Osteoblast (primary cell): ENCODE measurements at places on chromosomes 12 and 14.

- no peak for DNase-seq
These were observed 137.7 kb upstream of the NEDD1 start for GRCh38 chr12:96769400-96769799.

DNA sequence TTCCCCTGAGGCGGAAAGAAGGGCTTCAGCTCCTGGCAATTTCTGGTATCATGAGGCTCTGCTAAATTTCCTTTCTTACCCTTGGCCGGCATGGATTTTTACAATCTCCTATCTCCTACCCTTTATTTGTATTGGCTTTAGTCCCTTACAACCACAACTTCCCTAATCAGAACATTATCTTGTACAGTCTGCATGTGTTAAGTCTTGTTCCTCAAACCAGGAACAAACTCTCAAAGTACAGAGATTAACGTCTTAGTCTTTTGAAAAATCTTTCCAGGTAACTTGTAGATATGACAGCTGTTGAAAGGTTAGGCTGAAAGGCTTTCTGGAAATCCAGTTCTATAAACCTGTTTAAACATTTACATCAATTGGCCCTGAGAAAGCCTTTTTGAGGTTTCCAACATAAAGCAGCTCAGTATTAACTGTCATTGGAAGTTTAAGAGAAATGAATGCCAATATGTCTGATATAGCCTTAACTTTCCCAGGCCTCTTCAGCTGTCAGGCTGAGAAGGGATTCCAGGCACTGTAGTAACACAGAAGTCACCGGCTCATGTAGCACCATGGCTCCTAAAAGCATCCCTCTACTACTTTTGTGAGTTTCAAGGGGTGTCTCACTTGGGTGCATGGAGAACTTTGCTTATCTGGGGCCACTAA lies 360.5 kb downstream of the FUT8 start:
- peak; percentile 6 for DNase-seq

GRCh38 chr12:59076622-59077021 lies 156.3 kb upstream of the LRIG3 start:
- DNase-seq = no peak

DNA sequence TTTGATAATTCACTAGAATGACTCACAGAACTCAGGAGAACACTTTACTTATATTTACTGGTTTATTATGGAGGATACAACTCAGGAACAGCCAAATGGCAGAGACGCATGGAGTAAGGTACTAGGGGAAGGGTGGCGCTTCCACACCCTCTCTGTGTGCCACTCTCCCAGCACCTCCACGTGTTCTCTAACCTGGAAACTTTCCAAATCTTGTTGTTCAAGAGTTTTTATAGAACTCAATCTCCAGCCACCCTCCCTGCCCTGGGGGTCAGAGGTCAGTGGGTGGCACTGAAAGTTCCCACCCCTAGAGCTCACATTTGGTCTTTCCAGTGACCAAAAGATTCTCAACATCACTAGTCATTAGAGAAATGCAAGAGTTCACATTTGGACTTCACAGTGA lies 13.2 kb downstream of the TRIM9 start:
- no peak for DNase-seq

- DNase-seq = no peak
These were observed 105.8 kb downstream of the BMP4 start for GRCh38 chr14:53850714-53851296.

GRCh38 chr12:75767957-75768356 lies 256.5 kb upstream of the KRR1 start:
- no peak for DNase-seq

- no peak for DNase-seq
These were observed 75.9 kb upstream of the RERGL start for GRCh38 chr12:18165889-18166288.

DNA sequence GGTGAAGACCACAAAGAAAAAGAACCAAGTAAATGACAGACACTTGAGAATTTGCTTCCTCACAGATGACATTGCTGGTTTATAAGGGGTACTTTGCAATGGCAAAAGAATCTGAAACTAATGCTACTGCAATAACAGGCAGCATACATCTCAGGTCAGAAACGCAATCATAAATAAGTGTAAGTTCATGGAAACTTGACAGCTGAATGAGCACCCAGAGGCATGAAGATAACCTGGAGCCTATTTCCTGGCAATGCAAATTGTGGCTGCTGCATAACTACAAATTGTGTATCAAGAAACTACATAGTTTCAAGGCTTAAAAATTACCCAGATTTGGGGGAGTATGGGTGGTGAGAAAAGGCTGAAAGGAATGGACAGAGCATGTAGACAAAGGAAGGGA lies 8.5 kb upstream of the MYO1A start:
- DNase-seq = no peak

DNA sequence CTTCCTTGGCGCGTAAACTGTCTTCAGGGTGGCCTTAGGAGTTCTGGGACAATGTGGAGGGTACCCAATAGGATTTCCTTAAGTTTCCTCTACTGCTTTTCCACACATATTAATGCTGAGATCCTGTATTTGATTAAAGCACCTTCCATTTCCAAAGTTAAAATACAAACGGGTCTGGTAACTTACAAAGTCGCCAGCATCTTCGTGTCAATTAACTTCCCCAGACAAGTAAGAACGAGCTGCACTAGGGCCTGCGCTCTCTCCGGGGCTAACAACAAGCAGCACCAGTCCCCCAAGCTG lies 130.9 kb downstream of the NDUFA12 start:
- DNase-seq = peak; percentile 83

GRCh38 chr12:132307976-132308852 lies 21.2 kb downstream of the GALNT9 start:
- DNase-seq = no peak

- no peak for DNase-seq
These were observed 56.1 kb downstream of the CDC42BPB start for GRCh38 chr14:103001226-103001625.

DNA sequence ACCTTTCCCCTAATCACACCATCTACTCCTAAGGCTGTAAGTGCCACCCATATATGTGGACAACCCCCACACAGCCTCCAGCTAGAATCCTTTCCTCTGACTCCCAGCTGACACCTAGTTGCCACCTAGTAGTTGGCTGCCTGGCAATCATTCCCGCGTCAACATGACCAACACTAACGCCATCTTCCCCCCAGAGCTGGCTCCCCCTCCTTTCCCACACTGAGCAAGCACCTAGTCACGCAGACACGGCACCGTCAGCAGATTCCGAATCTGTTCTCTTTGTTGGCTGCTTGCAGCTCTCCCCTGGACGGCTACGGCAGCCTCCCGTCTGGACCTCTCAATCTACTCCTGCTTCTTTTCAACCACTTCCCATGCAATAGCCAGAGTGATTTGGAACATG lies 27.7 kb downstream of the UBR7 start:
- peak; percentile 96 for DNase-seq

- DNase-seq = no peak
These were observed 16.5 kb downstream of the PTGES3 start for GRCh38 chr12:56671608-56672007.

GRCh38 chr12:50221228-50222008 lies 54.2 kb upstream of the CERS5 start:
- peak; percentile 58 for DNase-seq

- no peak for DNase-seq
These were observed 5.4 kb upstream of the DCP1B start for GRCh38 chr12:2009623-2010022.

DNA sequence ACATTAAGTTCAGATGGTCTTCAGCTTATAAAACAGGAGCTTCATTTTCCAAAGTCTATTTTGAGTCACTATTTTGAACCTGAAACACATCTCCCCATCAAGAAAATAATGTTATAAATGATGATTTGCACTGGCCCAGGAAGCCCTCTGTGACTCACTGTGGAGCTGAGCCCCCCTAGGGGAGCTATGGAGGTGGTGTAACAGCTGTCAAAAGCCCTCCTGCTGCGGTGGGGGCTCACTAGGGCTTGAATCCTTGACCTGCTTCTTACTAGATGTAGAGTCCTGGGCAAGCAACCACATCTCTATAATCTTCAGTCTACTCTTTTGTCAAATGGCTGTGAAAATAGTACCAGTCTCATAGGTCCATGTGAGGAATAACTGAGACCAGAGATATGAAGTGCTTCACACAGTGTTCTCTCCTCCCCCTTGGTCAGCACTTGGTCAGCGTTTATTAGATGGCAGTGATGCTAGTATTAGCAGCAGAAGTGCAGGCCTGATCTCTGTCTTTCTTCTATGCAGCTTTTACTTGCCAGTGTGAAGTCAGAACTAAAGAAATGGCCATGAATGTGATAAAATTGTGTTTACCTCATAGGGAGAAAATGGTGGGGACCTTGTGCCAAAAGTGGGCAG lies 83.4 kb downstream of the RTN1 start:
- DNase-seq = no peak

DNA sequence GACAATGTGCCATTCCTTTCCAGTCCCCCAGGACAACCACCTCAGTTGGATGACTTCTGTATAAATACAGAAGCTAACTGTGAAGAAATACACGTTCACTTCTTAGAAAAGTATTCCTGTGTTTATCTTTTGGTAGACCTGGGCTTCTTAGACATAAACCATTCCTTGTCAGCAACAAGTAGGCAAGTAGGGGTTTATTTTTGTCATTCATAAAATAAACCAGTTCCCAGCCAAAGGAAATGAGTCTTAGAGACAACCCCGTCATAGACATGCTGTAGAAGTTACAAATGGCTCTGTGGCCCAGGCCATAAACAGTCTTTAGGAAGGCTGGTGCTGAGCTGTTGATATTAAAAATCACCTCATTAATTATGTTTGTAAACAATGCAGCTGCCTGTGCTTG lies 243.2 kb downstream of the SPTSSA start:
- no peak for DNase-seq

- DNase-seq = no peak
These were observed 48.4 kb upstream of the JDP2 start for GRCh38 chr14:75379246-75379929.

GRCh38 chr14:40292664-40293063 lies 860.4 kb upstream of the FBXO33 start:
- no peak for DNase-seq

- peak; percentile 31 for DNase-seq
These were observed 69.4 kb upstream of the ACTN1 start for GRCh38 chr14:69048456-69048855.

GRCh38 chr14:90274808-90275457 lies 18.6 kb downstream of the PSMC1 start:
- peak; percentile 89 for DNase-seq

DNA sequence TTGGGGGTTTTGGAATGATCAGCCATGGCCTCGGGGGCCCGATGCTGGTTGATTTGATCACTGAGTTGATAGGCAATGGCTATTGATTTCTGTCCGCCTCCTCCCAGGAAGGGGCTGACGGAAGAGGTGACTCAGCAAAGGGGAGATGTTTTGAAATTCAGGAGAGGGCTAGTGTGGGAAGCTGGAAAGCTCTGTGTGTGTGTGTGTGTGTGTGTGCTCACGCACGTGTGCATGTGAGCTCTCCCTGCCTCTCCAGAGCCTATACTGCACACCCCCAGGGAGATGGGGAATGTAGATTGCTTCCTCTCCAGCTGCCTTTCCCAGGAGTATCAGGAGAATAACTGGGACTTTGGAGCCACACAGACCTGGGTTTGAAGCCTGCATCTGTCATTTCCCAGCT lies 184.9 kb upstream of the MYL2 start:
- DNase-seq = no peak

- DNase-seq = peak; percentile 88
These were observed 5.3 kb downstream of the KCNH3 start for GRCh38 chr12:49543914-49544815.

GRCh38 chr12:132827763-132828703 lies 636 bp downstream of the GOLGA3 start:
- DNase-seq = peak; percentile 94

DNA sequence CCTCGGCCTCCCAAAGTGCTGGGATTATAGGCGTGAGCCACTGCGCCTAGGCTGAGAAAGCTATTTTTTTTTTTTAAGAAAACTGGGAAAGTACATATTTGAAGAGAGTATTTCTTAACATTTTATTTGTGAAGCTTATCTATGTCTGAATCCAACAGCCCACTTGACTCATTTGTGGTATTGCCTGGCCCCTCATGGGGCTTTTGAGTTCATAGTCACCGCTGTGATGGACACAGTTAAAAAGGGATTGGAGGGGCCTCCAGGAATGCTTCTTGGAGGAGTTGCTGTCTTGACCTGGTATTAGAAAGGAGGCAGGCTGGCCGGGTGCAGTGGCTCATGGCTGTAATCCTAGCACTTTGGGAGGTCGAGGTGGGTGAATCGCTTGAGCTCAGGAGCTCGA lies 26.5 kb downstream of the BCL7A start:
- DNase-seq = peak; percentile 97

DNA sequence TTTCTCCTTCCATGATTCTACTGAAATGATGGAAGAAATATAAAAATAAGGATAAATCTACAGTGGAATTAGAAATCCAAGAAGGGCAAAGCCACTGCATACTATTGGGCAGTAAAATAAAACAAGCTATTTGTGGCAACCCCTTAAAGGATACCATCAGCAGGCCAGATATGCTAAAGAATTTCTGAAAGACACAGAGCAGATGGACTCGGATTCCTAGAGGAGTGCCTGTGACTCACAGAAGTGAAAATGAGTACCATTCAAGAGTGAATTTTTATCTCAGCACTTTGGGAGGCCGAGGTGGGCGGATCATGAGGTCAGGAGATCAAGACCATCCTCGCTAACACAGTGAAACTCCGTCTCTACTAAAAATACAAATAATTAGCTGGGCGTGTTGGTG lies 318.1 kb downstream of the LRIG3 start:
- no peak for DNase-seq

- no peak for DNase-seq
These were observed 54.3 kb downstream of the NINJ2 start for GRCh38 chr12:608921-609320.

DNA sequence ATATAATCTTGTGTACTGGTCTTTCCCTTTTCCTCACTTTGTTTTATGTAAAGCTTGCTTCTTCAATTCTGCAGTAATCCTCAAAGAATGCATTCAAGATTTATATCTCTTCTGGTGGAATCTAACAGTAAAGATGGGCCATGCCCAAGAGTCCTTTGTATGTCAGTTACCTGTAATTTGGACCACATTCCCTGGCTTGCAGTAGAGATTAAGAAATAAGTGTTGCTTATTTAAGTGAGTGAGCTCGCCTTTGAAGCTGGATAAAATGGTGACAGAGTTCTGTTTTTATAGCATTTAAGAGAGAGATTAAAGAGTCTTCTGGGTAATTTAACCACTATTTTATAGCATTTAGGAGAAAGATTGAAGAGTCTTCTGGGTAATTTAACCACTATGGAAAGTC lies 262.1 kb upstream of the ATP2B1 start:
- no peak for DNase-seq

- no peak for DNase-seq
These were observed 17.2 kb downstream of the TTC9 start for GRCh38 chr14:70658899-70659298.

DNA sequence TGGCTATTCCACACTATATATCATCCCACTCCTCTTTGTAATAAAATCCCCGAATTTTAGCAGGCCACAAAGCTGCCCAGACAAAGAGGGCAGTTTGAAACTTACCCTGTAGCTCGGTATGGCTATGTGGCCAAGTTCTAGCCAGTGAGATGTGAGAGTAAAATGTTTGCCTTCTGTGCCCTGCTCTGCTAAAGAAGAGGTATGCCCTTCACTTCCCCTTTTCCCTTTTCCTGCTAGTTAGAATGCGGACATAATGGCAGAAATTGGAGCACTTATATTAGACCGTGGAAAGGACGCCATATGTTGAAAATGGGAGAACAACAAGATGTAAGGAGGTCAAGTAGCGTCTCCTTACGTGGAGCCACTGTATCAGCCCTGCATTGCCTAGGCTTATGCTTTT lies 11.5 kb upstream of the CCDC91 start:
- no peak for DNase-seq
